NCI-H2107 (cell line): ENCODE measurements at places on chromosomes 11 and 22.

DNA sequence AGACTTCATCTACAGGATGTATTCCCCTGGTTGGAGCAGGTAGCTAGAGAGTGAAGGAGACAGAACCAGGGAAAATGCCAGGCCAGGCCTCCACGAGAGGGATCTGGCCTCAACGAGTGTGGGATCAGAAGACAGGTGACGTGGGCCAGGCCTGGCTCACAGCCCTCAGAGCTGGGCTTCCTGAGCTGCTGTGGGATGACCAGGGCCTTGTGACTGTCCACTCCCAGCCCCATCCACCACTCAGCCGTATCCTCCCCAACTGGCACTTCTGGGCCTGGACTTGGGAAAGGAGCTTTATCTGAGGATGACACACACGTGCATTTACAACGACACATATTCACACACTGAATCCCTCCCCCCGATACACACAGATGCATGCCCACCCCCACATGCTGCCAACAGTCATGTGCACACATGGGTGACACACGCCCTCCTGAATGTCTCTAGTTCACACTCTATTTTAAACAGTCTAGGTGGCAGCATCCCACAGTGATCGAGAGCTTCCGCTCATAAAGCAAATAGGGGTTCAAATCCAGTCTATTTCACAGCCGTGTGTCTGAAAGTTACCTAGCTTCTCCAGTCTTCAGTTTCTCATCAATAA is 93.1 kb downstream of the TP53I11 start:
- DNase-seq = no peak

DNA sequence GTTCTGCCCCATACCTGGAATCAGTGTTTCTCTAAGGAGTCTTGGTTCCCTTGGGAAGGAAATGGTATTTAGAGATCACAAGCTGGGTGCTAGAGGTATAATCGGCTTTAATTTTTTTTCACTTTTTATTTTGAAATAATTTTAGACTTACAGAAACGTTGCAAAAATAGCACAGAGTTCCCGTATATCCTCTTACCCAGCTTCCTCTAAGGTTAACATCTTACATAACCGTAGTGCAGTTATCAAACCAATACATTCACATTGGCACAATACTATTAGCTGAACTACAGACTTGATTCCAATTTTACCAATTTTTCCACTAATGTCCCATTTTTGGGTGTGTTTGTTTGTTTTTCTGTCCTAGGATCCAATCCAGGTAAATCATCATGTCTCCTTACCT is 63.8 kb downstream of the RBX1 start:
- DNase-seq = no peak

DNA sequence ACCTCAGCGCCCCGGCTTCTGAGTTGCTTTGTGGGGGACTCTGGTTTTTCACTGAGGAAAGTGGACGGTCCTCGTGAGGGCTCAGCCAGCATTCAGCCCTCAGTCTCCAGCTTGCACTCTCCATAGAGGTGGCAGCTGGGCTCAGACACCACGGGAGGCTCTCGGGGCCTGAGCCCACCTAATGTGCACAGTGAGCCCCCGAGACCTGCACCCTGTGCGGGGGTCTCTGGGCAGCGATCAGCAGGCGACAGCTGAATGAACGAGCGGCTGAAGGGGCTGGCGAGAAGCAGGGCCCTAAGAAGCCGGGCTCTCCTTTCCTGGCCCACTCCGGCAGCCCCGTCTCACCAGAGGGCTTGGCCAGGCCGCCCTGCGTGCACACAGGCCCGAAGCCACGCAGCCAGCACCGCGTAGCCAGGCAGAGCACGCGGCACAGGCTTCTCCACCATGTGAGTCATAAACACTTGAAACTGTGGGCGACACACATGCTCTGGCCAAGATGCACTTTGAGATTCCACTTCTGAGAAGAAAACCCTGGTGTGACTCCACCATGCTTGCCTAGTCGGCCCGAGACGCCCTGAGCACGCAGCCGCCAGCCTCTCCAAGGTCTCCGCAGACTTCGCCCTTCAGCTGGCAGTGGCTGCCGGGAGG is 28.0 kb downstream of the TOLLIP start:
- DNase-seq = no peak

GRCh38 chr11:100562128-100562527 is 125.0 kb upstream of the ARHGAP42 start:
- no peak for DNase-seq

DNA sequence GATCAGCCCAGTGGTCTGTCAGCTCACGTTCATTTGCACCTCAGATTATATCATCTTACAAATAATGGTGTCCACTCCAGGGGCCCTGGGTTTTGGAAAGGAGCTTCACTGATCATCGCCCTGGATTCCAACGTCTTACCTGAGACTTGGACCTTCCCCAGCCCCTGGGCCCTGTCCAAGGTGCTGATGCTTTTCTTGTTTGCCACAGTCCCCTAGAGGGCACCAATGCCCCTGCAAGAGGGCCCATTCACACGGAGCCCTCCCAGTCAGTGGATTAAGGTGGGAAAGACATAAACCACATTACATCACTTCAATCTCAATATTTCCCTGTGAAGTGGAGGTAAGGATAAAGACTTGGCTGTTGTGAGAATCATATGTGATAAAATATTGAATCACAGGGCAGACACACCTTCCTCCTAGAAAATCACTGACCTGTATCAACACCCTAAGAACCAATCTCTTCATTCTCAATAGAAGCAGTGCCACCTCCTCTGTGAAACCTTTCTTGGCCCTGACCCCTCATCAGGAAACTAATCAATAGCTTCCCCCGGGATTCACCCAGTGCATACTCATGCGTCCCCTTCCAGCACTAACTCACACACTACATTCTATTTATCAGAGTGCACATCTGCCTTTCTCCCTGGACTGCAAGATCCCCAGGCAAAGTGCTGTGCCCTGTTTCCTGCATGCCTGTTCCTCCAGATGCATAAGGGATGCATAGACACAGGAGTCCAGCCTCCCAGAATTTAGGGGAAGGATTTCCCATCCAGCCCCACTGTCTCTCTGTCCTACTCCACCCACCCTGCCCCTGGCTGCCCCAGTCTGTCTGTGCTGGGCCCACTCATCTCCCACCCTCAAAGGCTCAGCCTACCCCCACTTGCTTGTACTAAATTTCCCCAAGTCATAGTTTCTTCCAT is 167.0 kb downstream of the BUD13 start:
- no peak for DNase-seq

DNA sequence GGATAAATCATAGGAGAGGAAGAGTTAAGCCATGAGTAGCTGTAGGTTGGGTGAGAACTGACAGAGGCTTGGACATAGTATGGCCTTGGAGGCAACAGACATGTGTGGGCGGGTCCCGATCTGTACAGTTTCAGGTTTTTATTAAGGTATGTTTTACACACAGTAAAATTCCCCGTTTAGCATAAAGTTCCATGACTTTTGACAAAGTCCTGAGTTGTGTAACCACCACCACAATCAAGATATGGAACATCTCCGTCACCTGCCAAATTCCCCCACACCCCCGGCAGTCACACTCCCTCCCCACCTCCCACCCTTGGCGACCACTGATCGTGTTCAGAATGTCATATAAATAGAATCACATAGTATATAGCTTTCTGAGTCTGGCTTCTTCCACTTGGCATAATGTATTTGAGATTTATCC is 68.1 kb downstream of the GRIK4 start:
- no peak for DNase-seq

- DNase-seq = no peak
These were observed 775.6 kb downstream of the BRD1 start for GRCh38 chr22:49052023-49052538.

- no peak for DNase-seq
These were observed 1008.4 kb downstream of the BRD1 start for GRCh38 chr22:48819232-48819631.

- DNase-seq = no peak
These were observed 5.3 kb downstream of the SIDT2 start for GRCh38 chr11:117183724-117184349.

DNA sequence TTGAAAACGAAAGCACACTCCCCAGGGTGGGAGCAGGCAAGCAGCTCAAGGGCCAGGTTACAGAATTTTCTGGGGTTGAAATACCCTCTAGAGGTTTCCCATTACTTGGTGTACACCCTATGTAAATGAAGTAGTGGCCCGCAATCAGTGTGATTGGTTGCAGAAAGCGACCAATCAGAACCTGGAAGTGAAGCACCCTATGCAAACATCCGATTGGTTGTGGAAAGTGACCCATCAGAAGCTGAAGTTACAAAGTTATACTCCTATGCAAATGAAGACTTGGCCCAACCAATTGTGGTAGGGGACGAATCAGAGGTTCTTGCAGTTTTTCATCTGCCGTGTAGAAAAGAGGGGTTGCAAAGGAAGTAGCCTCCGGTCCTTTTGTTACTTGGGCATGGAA is 19.2 kb downstream of the PRR5 start:
- no peak for DNase-seq

GRCh38 chr11:118635237-118635591 is 27.8 kb downstream of the PHLDB1 start:
- DNase-seq = no peak

- no peak for DNase-seq
These were observed 23.0 kb downstream of the SIK3 start for GRCh38 chr11:117075186-117075585.

DNA sequence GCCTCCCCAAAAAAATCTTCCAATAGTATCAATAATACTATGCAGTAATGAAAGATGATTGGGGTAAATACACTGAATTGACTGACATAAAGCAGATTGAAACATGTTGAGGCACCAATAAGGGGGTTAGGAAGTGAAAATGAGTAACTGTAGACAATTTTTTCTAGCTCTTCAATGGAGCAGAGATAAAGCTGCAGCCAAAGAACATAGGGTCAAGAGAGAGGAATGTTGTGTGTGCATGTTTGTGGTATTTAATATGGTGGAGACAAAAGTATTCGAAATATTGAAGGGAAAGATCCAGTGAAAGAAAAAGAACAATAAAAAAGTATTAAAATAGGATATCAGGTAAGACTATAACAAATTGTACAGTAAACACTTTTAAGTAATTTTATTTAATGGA is 450.0 kb upstream of the CCDC179 start:
- DNase-seq = no peak

DNA sequence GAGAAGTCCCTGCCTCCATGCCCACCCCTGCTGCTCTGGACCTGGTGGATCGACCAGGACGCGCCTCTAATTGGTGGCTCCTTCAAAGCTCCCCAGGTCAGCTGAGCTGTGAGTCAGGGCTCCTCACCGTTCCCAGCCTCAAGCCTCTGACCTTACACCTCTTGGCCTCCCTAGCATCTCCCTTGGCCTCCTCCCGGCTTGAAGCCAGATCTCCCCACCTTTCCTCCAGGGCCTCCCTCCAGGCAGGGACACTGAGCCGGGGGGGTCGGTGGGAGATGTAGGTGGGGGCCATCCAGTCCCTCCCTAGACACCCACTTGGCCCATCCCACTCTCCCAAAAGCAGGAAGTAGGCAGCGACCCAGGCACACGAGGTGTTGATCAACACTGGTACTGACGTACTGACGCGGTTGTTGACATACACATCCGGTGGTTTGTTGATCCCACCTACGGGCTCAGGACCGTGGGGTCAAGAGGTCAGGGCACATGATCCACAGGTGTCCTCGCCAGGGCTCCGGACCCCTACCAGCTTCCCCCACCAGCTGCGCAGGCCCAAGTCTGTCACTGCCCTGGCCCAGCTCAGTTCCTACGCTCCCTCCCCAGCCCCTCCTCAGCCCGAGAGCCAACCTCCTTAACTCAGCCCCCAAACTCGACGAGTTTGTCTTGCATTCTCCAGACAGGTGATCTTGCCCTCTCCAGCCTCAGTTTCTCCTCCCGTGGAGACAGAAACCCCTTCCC is 802 bp downstream of the ATG2A start:
- no peak for DNase-seq

DNA sequence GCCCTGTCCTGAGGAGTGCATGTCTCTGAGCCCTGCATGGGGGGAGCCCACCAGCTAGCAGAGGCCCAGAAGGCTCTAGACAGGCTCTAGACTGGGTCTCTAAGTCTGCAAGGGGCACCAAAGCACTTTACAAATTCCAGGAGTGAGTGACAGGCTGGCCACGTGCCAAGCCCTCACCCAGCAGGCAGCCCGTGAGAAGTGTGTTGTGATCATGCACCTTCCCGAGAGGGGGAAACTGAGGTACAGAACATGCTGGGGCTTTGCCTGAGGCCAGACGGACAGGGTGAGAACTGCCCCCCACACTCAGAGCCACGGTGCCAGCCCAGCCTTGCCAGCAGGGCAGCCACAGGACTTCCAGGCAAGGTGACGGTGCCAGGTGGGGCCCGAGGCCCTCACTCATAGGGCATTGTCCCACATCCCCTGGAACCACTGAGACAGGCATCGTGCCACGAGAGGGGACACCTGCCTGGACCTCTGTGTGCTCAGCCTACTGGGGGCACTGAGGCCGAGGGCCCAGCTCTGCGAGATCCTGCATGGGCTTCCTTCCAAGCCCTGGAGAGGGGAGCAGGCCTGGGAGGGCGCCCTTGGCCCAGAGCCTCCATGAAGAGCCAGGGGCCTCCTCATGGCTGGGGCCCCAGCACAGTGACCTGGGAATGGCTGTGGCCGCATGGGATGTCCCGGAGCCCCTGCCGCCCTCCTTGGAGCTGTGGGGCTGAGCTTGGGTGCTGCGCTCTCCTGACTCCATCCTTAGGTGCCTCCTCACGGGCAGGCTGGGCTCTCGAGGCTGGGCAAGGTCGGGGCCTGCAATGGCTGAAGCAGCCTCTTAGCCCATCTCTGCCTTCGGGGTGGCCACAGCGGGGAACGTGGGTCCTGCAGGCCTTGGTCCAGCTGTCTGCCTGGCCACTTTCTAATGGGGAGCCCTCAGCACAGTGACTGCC is 121.5 kb downstream of the KCNQ1OT1 start:
- no peak for DNase-seq

DNA sequence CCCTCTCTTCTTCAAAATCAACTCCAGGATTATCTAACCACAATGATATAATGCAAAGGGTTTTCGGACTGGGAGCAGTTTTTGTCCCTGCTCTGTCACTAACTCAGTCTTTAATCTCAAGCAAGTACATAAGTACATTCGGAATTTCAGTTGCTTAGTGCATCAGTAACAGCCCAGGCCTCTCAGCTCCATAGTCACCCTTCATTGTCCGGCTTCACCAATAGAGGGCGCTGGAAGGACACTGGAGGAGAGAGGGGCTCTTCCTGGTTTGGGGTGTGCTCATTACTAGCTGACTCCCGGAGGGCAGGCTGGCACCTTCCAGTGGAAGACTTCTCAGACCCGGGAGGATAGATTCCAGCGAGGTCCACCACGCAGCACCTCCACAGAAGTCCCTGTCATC is 90.4 kb upstream of the PDGFD start:
- DNase-seq = no peak

GRCh38 chr11:74538680-74539079 is 45.2 kb upstream of the LIPT2 start:
- DNase-seq = no peak

DNA sequence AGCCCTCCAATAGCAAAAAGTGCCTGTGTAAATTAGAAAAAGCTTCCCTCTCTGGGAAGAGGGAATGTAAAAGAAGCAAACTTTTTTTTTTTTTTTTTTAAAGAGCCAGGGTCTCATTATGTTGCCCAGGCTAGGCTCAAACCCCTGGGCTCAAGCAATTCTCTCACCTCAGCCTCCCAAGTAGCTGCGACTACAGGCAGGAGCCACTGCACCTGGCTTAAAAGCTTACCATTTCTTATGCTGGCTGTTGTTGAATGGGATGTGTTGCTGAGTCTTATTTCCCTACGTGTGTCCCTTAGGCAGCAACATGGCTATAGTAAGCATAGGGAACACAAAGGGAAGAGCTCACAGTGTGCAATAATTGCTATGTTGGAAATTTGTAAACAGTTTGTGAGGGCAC is 225.5 kb upstream of the CCDC90B start:
- no peak for DNase-seq
